ENCODE measurements at places on chromosomes 11 and 22.

GRCh38 chr11:5476186-5476819 lies 12.2 kb upstream of the OR52D1 start:
- ATAC-seq = no peak

GRCh38 chr11:17154409-17155159 lies 53.2 kb downstream of the PIK3C2A start:
- ATAC-seq = peak; percentile 60

GRCh38 chr22:33515795-33516194 lies 404.5 kb downstream of the LARGE1 start:
- ATAC-seq = no peak

DNA sequence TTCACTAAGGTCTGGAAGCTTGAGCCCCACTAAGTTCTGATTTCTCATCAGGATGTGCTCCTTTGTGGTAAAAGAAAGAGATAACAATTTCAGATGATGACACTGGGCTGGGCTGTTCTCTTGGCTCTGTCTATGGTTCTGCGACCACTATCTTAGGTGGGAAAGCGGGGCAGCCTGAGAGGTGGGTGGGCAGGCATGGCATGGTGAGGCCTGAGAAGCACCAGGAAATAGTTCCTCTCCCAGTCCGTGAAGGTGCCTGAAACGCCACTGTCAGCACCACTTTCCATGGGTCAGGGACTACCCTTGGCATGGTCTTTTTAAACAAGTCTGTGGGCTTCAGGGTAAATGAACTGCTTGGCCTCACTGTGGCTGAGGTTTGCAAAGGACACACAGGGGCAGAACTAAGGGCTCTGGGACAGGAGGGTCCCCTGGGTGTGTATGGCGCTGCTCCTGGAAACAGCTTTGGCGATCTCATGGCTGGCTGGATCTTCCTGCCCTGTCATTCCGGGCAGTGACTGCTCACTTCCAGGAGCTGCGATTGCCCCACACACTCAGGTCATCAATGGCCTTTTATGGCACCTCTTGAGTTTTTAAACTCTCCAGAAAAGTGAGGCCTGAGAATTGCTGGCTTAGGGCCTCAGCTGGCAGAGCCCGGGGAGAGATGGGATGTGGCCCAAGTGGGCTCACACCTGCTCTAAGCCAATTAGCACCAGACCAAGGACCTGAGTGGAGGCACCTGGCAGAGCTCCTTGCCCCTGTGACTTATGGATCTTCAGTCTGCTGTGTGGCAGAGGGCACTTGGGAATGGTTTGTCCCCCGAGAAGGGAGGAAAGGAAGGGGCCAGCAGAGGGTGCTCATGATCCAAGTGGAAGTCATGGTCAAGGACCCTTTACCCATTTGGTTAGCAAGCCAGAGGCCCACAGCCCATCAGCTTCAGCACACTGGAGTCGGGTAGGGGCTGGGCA lies 55.6 kb upstream of the LYVE1 start:
- no peak for ATAC-seq

DNA sequence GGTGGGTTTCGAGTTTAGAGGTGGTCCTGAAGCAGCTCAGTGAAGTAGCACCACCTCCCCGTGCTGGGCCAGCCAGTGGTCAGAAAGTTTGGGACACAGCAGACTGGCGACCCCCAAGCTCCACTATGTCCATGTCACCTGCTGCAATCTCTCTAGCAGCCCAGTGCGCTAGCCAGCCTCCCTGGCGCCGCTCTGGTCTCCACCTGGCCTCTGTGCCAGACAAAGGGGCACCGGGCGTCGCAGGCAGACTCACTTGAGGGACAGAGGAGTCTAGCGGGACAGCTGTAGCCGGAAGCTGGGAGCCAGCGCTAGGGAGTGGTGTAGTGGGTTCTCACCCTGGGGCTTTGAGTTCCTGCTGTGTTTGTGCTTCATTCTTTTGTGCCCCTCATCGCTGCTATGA lies 25.5 kb downstream of the MYBPC3 start:
- no peak for ATAC-seq

DNA sequence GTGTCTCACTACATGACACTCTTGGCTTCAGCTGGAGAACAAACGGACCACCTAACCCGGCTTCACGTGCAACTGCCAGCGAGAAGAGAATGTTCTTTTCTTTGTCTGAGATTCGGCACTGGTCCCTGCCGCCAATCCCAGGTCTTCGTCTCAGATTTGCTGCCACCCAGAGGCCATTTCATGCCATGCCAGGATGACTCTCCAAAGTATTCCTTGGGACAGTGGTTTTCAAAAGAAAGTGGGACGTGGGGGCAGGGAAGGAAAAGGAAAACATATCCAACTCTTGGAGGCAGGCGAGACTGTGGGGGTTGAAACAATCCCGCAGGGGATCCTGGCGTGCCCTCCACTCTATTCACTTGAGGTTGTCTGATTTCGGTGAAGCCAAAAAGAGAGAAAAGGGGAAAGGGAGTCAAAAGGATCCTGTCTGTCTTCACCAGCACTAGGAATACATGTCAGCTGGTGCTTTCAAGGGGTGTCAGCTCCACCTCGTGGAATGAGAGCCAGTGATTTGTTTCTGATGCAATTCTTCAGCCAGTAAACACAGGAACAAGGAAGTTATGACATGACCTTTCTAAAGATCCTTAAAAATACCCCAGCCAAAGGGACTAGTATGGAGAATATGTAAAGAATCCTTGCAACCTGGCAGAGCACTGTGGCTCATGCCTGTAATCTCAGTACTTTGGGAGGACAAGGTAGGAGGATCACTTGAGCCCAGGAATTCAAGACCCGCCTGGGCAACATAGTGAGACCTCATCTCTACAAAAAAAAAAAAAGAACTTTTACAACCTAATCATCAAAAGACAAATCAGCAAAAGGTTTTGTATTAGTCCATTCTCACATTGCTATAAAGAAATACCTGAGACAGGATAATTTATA lies 41.0 kb upstream of the APLNR start:
- ATAC-seq = no peak

GRCh38 chr11:62710001-62710345 lies 2.5 kb downstream of the GNG3 start:
- ATAC-seq = no peak

DNA sequence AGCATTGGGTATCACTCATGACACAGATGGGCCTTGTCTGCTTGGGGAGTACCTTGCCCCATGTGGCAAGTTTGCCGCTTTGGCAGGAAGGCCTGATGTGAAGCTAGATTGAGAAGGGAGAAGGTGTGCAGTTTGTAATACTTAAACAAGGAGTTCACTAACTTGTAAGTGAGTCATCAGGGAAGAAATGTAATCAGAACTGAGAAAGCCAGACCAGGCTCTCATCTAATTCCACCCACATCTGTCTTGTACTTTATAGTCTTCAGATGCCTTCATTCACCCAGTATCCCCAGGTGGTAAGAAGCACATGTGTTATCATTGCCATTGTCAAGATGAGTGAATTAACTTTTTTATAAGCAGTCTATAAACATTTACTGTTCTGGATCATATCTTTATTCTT lies 116.0 kb upstream of the DDI1 start:
- ATAC-seq = no peak

DNA sequence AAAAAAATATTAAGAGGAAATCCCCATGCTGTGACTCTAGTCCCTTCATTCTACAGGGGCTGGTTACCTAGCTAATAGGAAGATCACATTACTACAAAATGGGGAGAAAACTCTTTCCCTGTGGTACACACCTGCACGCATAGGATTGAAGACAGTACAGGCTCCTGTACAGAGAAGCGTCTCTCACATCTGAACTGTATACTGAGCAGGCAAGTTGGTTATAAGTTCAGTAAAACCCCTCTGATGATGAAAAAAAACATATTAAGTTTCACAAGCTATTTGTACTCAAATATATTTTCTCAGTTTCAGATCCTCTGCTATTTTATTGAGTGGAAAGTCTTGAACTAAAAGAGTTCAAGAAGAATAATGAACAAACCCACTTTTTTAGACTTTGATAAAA lies 156.9 kb upstream of the HSD17B12 start:
- ATAC-seq = no peak

DNA sequence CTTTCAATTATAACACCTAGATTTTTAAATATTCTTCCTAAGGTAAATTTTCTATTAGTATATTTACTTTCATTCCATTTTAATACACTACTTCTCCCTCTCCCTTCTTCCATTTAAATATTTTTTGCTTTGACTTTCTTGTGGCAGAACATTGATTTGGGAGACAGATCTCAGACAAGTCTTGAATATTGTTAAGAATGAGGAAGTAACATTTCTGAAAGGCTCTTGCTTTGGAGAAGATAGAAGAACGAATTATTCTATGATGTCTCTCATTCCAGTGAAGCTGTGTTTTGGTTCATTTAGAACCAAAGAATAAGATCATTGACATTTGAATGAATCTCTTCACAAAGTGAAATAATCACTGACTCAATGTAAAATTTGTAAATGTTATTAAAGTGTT lies 2.4 kb downstream of the IPO7 start:
- no peak for ATAC-seq

DNA sequence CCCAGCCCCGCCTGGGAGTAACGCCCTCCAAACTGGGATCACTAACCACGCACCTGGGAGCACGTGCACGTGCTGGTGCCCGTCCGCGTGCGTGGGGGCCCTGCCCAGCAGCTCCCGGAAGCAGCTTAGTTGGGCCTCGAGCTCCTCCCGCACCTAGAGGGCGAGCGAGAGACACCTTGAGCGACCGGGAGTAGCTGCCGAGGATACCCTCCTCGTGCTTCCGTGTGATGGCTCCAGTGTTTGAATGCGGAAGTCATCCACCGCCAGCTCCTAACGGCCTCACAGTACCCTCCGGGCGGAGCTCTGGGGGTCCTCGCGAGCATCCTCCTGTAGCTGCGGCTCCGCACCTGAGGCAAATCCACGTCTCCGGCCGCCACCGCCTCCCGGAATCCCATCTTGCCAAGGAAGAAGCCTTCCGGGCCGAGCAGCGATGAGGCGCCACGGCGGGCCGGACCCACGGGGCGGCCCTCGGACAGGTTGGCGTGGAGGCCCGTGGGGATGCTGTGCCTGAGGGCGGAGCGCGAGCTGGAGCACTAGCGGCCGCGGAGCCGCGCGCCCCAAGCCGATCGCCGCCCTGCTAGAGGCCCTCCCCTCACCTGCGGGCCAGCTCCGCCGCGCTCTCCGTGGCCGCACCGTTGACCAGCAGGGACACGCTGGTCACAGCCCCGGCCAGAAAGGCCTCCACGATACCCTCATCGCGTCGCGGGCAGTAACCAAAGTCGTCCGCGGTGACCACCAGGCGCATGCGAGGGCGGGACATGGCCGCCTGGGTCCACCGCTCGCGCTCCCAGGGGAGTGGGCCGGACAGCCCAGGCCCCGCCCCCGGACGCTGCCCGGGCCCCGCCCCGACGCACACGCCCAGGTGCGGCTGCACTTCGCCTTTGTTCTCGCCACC lies at the start of gene YDJC:
YDJC (minus strand) TSS at position 768 of the 895 bp plus-strand sequence; CDS start at position 760, 8 bp downstream.
- ATAC-seq = peak; percentile 93

GRCh38 chr11:7986768-7987559 lies at the start of gene EIF3F:
Gene EIF3F (plus strand): TSS chr11:7987337. CDS start chr11:7987353, 16 bp downstream.
- ATAC-seq = peak; percentile 99

DNA sequence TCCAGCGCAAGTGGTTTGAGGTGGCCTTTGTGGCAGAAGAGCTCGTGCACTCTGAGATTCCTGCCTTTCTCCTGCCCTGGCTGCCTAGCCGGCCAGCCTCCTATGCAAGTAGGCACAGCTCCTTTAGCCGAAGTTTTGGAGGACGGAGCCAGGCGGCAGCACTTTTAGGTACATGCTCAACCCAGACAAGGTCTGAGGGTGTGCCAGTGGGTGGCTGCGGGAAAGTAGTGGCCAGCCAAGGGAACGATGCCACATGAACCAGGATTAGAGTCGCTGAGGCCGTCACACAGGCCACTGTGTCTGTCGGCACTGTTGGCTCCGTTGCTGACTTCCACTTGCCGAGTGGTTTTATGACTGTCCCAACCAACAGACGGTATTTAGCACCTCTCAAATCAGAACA lies 64.8 kb upstream of the YWHAH start:
- ATAC-seq = no peak

DNA sequence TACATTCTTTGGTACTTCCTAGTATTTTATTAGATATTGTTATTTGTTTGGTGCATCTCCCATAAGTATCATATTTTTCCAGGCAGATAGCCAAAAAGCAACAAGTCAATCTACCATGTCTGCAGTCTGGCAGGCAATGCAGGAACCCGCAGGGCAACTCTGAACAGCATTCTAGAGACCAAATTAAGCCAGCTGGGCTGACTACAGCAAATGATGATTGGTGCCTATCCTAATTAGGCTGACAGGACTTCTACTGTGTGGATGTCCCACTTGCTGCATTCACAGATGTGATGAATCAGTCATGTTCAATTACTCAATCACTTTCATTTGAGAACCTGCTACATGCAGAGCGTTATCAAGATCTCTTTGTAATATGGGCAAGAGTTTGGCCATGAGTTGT lies 40.3 kb upstream of the AMOTL1 start:
- no peak for ATAC-seq

DNA sequence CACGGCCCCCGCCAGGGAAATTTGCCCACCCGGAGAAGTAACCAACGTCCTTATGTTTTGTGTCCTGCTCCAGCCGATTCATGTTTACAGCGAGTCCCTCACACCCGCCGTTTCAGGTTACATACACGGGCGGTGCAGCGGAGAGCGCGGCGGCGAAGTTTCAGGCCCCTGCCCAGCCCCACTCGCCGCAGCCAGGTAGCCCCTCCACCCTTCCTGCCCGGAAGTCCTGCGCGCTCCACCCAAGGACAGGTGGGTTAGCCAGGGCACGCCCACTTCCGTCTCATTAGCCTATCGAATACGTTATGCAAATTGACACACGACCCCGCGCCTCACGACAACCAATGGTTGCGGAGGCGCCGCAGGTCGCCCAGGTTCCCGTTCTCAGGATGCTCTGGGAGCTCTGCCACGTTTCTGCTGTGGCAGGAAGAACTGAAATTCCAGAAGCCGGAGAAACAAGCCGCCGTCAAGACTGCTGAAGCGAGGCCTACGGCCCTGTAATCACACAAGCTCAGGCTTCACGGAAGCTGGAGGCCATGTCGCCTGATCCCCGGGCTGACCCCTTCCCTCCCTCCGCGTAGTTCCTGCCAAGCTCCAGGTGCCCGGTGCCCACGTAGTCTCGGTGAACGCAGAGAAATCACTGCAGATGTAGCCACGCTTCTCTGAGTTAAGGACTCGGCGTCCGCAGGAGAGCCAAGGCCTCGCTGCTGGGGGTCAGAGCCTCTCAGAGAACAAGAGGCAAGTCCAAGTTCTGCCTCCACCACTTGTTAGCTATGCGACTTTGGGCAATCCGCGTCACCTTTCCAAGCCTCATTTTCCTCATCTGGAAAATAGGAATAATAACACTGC lies 22.4 kb upstream of the MYH9 start:
- peak; percentile 90 for ATAC-seq

DNA sequence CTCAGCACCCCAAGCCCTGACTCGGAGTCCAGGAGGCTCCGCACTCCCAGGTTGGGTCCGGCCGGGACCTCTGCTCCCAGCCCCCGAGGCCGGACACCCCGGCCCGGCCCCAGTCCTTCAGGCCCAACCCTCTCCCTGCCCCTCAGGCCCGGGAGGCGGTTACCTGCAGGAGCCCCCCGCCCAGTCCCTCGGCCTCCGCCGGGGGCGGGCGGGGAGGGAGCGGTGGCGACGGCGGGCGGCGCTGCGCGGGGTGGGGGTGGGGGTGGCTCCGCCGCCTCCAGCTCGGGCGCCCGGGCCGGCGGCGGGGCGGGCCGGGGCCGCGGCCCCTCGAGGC lies 310 bp downstream of the TCF20 start:
- peak; percentile 79 for ATAC-seq
